GM18507 (cell line): ENCODE measurements at places on chromosomes 5 and 9.
A peak's percentile ranks its signal among the peaks of the same experiment; 100 is the strongest.

DNA sequence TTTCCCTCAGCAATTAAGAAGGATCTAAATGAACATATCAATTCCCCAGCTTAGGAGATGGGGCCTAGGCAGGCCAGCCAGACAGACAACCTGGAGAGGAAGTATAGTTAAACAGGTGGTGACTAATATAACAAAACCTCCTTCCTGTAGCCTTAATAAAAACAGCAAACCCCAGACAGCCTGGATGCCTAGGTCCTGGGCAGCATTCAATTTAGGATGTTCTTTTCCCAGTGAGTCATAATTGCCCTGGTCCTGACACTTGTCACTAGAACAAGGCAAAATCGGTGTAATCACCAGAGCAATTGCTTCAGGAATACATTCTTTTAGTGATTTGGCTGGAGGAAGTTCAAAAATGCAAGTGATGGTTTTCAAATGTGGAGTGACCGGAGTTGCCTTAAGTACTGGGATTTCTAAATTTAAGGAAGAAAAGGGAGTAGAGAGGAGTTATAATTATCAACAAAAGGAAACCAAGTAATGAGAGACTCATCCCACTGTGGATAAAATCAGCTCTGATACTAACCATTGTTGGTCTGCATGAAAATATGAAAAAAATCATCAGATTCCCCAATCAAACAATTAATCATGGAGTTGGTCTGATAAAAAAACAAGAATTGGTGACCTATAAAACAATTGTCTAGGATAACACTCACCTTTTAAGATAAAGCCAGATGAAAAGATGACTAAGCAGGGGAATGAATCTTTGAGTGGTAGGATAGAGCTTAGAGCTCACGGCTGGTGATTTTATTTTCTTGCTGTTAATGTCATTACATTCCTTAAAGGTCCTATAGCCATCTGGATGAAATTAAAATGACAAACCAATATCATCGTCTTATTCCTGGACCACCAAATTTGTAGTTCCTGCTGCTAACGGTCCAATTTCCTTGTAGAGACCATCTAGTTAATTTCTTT is 39.0 kb upstream of the TARS1 start:
- no peak for DNase-seq

DNA sequence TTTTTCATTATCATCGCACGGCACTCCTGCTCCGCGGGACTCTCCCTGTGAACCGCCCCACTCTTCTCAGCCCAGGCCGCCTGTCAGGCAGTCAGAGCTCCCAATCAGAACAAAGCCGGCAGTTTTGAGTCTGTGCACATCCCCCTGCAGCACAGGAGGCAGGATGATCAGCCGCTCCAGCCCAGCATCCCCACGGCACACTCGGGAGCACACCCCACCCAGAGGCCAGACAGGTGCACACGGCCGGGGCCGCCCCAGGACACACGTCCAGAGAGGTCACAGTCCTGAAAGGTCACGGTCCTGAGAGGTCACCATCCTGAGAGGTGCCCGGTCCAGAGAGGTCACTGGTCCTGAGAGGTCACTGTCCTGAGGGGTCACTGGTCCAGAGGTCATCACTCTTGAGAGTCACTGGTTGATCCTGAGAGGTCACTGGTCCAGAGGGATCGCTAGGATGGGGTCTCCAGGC is 8.4 kb downstream of the TPPP start:
- DNase-seq, result no peak

DNA sequence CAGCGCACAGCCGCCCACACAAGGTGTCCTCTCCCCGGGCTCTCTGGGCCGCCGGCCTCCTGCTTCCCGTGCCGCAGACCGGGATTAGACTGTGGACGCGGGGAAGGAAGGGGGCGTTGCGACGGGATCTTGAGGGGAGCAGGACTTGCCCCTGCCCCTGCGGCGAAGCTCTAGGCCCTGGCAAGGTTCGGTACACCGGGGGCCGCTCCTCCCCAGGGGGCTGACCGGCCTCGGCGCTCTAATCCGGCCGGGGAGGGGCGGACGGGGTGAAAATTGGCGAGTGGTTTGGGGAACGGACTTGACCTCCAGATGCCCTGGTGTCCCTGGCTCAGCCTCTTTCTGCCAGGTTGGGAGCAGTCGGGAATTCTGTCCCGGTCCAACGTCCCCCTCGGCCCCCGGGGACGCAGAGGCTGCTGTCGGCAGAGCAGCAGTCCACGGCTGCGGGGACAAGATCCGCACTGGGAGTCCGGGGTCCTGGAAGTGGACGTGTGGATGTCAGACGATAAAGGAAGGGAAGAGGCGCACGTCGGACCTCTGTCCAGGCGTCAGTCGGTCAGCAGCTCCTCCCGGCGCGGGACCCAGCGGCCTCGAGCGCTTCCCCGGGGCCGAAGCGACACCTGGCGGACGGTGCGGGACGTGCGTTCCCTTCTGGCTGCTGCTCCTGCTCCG is 1.9 kb upstream of the CNTFR start:
- peak; percentile 80 for DNase-seq

DNA sequence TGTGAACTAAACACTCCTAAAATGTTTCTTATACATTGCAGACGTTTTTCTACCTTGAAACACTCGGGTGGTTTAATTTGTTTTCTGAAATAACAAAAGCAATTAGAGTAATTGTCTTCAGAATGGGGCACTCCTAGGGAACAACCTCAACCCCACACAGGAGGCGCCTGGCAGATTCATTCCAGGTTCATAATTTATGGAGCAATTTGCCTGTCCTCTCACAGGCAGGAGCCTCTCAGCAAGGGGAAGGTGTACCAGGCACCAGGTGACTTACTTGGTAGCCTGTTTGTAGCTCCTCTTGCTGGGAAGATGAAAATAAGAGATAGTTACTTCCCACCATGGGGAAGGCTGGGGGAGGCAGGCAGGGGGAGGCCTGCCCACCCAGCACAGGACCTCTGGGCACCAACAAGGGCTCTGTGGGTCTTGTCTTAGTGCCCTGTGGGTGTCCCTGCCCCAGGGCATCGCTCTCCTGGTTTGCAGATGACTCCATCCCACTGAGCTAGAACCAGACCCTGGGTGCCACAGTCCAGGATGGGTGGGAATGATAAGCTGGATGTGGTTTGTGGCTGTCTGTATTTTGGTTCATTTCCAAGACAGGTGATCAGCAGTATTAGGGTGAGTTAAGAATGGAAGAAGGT is 144.4 kb downstream of the FSTL4 start:
- no peak for DNase-seq

- DNase-seq, result no peak
Measured at GRCh38 chr9:90307167-90307833, 335.3 kb downstream of the DIRAS2 start.

- DNase-seq, result no peak
Measured at GRCh38 chr5:158140120-158140731, 281.3 kb upstream of the CLINT1 start.

- no peak for DNase-seq
Measured at GRCh38 chr9:20997503-20998076, 33.9 kb downstream of the HACD4 start.

DNA sequence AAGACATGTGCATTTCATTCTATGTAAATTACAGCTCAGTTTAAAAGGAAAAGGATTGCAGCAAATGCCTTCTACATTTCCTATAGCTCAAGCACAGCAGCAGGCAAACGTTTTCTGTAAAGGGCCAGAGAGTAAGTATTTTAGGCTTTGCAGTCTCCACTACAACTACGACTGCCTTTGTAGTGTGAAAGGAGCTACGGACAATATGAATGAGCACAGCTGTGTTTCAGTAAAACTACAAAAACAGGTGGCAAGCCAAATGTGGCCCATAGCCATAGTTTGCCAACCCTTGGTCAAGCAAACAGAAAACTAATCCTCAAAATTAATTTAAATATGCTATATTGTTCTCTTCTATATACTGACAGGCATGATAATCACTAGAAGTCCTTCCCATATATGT is 7.2 kb downstream of the PTBP3 start:
- DNase-seq, result no peak

- no peak for DNase-seq
Measured at GRCh38 chr9:5375091-5375490, 35.4 kb upstream of the RLN1 start.
